ENCODE measurements at places on chromosomes 1 and 21.
A peak's percentile ranks its signal among the peaks of the same experiment; 100 is the strongest.

GRCh38 chr21:22725436-22725835 is 1727.2 kb downstream of the NCAM2 start:
- no peak for DNase-seq

DNA sequence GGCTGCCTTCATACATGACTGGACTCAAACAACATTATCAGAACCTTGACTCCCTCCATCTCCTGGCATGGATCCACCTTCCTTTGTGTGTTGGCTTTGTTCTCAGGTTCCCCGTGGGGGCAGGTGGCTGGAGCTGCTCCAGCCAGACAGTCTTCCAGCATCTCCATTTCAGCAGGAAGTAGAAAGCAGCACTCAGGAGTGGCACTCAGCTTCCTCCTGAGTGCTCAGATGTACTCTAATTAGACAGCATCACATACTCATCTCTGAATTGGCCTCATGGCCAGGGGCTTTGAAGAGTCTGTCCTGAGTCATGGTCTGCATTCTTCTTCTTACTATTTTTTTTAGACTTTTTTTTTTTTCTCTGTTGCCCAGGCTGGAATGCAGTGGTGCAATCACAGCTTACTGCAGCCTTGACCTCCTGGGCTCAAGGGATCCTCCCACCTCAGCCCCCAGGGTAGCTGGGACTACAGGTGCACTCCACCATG is 27.9 kb downstream of the OVAAL start:
- no peak for DNase-seq

GRCh38 chr1:151001602-151002001 is 5.1 kb downstream of the MINDY1 start:
- DNase-seq = no peak

GRCh38 chr1:201014816-201015200 is 8.7 kb downstream of the KIF21B start:
- DNase-seq = no peak

DNA sequence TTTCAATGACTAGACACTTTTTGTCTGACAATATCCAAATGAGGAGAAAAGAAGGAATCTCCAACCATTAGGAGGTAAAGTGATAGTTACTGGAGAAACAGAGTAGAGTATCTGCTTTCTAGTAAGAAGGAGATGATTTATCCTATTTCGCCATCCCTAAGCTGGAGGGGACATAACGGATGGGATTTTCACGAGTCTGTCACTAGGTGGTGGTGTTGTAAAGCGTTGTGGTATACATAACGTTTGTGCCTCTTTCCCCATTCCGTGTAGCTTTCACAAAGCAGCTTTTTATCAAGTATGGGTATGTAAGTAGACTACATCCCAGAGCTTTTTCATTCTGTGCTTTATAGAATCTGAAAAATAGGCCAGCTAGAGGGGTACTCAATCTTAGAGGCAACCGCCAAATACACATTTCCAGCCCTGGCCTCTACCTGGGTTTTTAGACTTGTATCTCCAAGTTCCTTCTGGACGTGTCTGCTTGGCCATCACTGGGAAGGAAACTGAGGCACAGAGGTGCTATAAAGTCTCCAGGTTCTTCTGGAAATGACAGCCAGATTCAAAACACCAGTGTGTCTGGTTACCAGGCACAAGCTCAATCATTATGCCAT is 33.3 kb upstream of the FAM3B start:
- peak; percentile 43 for DNase-seq

DNA sequence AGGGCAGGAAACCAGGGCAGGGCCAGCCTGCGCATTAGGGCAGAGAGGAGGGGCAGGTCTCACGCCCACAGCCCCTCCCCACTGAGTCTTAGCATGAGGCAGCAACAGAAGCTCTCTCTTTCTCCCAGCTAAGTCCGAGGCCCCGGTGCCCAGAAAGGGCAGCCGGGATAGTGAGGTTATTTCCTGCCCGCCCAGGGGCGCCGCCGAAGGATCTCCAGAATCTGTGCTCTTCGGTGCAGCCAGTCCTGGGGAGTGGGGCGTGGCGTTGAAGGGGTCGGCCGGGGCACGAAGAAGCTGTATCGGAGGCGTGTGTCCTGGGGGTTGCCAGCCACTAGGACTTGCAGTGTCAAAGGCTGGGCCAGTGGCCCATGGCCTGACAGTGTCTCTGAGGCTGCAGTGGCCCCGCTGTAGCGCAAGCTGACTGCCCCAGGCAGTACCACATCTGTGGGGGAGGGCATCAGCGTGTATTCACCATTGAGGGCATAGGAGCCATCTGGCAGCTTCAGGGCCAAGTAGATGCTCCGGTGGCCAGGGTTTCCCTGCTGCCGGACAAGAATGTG is 7.8 kb downstream of the ADAMTS4 start:
- no peak for DNase-seq

DNA sequence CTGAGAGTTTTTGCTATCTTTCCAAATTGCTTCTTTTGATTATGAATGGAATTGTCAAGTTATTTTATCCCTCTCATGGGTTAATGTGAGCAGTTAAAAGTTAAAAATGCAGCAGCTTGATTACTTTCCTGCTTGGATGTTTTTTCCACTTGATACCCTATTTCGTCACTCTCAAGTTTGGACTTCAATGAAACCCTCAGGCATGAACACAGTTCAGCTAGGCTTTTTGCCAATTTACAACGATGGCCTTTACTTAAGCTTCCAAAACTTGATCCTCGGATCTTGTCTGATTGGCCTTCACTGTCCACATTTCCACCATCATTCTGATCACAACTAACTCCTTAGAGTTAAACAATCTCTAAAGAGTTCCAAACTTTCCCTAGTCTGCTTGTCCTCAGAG is 752.4 kb upstream of the PRMT6 start:
- no peak for DNase-seq

GRCh38 chr1:109252893-109253802 is 3.8 kb downstream of the CELSR2 start:
- DNase-seq = no peak

GRCh38 chr1:18644973-18645746 is 14.5 kb downstream of the PAX7 start:
- no peak for DNase-seq

DNA sequence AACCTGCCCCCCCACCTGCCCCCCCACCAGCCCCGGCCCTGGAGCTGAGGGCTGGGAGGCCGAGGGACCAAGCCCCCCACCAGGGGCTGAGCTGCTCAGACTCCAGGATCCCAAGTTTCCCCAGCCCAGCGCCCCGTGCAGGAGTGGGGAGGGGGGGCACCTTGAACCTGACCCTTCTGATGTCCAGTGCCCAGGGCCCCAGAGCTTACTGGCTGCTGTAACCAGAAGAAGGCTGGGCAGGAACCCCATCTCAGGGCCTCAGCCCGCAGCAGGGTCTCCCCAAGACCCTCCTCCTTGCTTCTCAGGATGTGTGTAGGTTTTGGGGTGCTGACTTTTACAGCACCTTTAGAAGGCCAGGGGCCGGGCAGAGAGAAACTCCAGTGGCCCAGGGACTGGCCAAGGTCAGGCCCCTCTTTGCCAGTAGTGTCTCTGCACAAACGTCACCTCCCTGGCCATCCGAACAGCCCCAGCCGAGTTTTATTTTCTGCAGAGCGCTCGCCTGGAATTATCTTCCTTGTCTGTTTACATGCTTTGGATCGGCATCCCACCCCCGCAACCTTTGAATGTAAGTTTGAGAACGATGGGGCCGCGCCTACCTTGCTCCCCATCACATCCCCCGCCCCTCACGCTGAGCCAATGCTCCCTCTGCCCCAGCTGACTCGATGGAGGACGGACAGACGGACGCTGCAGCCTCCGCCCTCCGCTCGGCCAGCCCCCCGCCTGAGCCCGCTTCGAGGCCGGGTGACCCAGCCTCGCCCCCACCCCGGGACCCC is 70.1 kb upstream of the CASZ1 start:
- DNase-seq = peak; percentile 16

DNA sequence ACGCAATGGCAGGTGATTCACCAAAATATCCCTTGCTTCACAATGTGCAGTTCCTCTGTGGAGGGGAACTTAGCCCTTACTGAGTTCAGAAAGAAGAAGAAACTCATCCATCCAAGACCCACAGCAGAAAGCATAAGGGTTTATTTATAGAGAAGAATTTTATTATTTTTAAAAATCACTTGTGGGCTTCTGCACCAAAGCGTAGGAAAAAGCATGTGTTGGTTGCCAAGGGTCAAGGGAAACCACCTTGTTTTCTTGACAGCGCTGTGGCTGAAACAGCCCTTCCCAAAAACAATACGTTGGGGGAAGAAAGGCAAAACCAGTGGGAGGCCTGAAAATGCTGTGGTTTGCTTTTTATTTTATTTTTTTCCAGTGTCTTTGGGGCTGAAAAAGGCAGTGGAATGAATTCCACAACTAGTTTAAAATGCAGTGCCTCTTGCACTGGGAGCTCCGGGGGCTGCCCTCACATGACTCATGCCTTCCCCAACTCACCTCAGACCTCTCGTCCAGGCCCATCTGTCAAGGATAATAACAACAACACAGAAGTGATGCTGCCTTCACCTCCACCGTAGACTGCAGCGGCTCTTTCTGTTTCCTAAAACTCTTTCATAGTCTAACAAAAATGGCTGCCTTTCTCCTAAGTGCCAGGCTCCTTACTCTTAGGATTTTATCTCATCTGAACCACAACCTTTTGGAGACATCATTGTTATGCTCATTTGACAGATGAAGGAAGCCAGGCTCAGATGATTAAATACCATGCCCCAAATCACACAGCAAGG is 224.2 kb upstream of the JUN start:
- no peak for DNase-seq

DNA sequence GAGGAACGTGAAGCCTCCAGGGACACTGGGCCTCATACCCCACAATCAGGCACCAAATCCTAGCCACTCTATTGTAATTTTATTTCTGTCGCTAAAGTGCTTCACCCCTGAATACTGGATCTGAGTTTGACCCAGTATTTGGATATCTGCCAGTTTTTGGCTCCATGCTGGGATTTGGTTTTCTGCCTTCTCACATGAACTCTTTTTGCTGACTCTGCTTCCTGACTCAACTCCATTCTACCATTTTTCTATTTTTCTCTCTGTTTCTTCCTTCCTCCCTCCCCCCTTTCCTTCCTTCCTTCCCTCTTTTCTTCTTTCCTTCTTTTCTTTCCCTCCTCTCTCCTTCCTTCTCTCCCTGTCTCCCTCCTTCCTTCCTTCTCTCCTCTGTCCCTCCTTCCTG is 151.3 kb upstream of the GJB5 start:
- DNase-seq = no peak

DNA sequence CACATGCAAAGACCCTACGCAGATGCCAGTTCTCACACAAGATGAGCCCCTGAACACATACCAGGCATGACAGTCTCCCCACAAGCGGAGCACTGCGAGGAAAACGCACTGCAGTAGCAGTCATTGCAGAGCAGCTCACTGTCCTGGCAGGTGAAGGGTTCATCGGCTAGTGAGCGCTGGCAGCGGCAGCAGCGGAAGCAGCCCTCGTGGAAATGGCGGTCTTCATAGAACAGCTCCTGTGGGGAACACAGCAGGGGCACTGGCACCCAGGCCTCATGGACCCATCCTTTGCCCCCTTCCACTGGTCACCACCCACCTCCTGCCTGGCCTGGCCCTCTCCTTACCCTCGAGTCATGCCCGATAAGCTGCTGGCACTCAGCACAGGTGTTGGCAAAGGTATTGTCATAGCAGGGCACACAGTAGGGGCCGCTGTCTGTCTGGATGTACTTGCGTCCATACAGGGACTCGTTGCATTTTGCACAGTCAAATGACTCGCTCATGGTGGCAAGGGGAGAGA is 6.3 kb downstream of the FHL3 start:
- DNase-seq = no peak

All from T-cell (primary cell).